ENCODE measurements at places on chromosomes 3 and 15.

DNA sequence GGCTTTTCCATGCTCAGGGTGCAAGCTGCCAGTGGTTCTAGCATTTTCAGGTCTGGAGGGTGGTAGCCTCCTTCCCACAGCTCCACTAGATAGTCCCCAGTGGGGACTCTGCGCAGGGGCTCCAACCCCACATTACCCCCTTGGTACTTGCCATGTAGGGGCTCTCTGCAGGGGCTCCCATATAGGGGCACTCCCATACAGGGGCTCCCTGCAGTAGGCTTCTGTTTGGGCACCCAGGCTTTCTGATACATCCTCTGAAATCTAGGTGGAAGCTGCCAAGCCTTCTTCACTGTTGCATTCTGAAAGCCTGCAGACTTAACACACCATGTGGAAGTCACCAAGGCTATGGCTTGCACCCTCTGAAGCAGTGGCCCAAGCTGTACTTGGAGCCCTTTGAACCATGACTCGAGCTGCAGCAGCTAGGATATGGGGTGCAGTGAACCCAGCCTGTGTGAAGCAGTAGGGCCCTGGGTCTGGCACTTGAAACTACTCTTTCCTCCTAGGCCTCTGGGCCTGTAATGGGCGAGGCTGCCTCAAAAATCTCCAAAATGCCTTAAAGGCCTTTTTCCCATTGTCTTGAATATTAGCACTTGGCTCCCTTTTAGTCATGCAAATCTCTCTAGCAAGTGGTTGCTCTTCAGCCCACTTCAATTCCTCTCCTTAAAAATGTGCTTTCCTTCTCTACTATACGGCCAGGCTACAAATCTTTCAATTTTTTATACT is 96.4 kb downstream of the TPRA1 start:
- DNase-seq, result no peak

DNA sequence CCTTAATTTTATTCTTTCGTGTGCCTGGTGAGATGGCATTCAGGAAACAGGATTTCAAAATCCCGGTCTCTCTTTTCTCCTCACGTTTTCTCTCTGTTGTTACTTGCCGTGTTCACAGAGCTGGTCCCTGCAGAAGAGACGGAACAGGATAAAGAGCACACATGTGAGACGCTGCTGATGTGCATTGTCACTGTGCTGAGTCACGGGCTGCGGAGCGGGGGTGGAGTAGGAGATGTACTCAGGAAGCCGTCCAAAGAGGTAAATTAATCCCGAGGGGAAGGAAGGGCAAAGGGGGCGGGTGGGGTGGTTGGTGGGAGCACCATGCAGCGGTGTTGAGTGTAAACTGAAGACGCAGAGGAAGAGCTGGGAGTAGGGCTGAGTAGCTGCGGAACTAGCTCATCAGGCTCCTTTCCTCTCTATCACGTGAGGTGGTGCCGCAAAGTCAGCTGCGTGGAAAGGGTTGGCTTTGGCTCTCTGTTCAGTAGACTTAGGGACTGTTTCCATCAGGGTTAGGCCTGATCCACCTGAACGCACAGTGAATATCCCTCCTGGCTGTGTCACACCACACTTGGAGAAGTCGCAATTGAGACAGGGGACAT is 164.8 kb upstream of the BHLHE40 start:
- peak; percentile 68 for DNase-seq

DNA sequence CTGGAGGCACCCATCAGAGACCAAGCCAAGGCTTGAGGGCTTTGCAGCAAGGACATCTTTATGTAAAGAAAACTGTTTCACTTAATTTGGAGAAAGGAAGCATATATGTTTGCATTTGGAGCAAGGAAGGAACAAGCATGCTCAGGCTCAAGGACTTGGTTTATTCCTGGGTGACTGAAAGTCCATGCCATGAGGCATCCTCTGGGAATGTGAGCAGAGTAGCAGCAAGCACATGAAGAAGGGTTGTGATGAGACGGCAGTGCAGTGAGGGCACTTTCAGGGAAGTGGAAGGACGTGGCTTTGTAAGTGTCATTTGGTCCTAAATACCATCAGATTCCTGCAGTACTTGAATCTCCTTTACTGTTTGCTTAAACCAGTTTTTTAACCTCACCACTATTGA is 26.8 kb downstream of the POLG start:
- no peak for DNase-seq

DNA sequence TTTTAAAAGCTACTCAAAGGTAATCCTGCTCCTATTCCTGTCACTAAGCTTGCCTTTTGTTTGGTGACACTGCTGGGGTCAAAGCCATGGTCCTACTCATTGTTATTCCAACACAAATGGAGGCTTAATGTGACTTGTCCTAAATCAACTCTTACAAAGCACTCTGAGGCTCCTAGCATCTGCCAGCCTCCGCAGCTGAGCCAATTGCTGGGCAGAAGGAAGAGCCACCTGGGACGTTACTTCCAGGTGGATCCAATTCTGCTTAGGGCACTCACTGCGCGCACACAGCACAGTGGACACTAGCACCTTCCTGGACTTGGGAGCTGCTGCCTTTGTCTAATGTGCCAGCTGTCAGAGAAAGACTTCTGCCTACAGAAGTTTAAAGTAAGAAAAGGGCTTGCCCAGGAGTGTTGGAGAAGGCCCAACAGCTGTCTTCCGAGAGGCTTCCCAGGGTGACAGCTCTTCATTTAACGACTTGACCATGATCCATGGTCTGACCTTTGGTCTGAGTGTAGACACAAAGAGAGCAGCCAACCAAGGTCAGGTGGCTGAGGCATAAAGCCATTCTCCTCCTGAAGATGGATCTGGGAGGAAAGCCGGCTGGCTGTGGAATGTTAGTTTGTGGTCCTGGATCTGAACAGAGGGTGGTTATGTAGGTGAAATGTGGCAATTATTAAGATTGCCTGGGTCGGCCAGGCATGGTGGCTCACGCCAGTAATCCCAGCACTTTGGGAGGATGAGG is 102.2 kb downstream of the AQP9 start:
- DNase-seq, result no peak

- no peak for DNase-seq
Observed at GRCh38 chr3:72690629-72691028, 157.6 kb downstream of the SHQ1 start.

DNA sequence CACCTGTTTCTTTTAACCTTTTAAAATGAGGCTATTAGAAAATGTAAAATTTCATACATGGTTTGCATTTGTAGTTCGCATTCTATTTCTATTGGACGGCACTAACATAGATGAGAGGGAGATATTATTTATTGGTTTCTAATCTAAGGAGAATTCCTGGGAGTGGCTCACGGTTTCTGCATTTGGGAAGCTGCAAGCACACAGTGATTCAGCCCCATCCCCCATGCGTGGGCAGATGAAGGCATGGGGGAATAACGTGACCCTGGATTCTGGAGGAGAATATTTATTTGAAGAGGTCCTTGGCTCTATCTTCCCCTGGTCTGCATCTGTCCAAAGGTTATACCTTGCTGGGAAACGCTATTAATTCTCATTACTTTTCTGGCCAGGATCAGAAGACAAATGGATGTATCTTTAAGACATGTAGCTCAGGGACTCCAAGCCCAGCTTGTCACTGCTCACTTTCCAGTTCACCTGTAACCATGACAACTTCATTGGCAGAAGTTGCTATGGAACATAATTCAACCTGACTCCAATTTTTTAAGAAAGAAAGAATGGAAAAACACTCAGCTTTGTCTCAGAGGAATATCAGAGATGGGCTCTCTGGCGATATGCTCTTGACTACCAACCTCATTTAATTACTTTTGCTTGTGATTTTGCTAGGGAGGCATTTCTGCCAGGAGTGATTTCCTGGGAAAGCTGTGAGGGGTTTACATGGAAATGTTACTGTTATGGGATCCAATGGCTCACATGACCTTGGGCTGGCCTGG is 27.2 kb upstream of the POMGNT2 start:
- no peak for DNase-seq

DNA sequence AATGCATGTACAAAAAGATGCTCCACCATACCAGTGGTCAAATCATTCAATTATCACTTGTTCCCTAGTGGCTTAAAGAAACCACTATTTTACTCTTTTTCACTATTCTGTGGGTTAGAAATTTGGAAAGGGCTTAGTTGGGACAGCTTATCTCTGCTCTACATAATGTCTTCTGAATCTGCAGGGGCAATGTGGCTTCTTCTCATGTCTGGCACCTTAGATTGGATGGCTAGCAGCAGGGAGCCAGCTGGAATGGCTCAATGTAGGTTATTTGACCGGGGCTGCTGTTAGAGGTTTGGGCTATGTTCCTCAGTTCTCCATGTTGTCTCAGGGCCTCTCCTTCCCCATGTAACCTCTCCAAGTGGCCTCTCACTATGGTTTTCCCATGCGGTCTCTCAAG is 57.5 kb upstream of the EPHB1 start:
- no peak for DNase-seq

DNA sequence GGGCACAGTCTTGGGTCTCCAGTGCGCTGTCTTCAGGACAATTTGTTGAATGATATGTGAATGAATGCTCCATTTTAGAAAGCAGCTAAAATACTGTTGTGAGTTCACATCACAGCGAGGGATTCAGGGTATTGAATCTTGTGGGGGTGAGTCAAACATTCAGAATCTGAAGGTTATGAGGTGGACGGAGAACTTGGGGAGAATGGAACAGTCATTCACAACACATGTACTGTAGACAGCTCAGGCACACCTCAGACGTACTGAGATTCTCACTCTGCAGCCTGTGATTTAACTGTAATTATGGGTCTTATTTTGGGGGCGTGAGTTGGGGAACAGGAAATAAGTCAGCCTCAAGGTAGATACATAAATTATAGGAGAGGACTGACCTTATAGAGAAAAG is 13.9 kb downstream of the CRYBG3 start:
- DNase-seq, result no peak

DNA sequence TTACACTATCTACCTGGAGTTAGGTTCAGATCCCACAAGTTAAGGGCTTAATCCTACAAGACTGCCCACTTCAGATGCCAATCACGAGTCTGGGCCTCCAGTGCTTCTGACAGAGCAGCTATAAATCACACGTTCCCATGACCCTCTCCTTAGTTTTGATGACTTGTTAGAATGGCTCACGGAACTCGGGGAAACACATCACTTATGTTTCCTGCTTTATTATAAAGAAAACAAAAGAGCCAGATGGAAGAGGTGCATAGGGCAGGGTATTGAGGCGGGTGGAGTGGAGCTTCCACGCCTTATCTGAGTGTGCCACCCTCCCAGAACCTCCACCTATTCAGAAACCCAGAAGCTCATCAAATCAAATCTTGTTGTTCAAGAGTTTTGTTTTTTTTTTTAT is 170.8 kb downstream of the MOBP start:
- DNase-seq, result no peak

- no peak for DNase-seq
Observed at GRCh38 chr15:91885054-91885453, 31.5 kb downstream of the SLCO3A1 start.

- no peak for DNase-seq
Observed at GRCh38 chr3:48885753-48886152, 12.9 kb downstream of the SLC25A20 start.

DNA sequence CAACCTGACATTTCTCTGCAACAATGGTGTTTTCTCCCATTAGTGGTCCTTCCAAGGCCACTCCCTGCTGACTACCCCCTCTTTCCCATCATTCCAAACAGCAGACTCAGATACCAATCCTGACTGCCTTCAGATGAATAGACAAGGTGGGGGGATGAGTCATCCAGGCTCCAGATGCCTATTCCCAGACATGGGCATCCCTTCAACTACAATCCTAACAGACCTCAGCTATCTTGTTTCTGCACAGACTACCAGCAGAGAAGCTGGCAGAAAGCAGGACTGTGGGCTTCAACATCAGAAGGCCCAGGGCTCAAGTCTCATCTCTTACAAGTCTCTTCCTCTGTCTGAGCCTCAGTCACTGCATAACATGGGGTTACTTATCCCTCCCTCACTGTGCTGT is 2.2 kb downstream of the RBP1 start:
- no peak for DNase-seq

DNA sequence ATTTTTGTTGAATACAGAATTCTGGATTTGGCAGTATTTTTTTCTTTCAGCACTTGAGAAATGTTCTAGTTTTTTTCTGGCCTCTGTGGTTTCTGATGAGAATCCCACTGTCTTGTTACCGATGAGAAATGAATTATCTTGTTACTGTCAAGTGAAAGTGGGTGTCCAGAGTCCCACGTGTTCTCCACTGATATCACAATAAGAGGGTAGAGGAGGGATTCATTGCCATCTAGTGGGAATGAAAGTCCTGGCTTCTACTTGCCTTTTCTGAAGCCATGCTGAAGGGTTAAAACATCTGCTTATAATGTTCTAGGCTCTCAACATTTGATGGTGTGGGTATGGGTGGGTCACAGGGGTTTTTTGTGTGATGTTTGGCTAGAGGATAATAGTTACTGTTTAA is 66.1 kb downstream of the SEC22A start:
- DNase-seq, result no peak

GRCh38 chr3:53191836-53192480 is 30.9 kb downstream of the PRKCD start:
- no peak for DNase-seq

DNA sequence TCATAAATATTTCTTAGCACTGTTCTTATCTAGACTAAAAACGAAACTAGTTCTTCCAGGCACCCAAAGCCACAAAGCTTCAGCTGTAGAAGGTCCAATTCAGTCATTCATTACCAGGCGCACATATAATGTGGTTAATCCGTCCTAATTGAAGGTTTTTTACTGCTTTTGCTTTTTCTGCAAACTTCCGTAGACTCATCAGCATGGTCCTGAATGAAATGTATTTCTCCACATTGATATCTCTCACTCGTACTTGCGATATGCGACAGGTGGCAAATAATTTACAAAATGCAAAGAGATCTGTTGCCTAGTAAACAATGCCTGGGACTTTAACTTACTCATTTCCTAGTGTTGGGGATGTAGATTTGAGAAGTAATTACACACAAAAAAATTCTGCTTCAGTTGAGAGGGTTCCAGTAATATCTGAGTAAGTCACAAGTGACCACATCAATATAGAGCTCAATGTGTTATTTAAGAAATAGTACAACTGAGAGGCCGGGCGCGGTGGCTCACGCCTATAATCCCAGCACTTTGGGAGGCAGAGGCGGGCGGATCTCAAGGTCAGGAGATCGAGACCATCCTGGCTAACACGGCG is 75.0 kb upstream of the MBNL1 start:
- DNase-seq, result peak; percentile 47

DNA sequence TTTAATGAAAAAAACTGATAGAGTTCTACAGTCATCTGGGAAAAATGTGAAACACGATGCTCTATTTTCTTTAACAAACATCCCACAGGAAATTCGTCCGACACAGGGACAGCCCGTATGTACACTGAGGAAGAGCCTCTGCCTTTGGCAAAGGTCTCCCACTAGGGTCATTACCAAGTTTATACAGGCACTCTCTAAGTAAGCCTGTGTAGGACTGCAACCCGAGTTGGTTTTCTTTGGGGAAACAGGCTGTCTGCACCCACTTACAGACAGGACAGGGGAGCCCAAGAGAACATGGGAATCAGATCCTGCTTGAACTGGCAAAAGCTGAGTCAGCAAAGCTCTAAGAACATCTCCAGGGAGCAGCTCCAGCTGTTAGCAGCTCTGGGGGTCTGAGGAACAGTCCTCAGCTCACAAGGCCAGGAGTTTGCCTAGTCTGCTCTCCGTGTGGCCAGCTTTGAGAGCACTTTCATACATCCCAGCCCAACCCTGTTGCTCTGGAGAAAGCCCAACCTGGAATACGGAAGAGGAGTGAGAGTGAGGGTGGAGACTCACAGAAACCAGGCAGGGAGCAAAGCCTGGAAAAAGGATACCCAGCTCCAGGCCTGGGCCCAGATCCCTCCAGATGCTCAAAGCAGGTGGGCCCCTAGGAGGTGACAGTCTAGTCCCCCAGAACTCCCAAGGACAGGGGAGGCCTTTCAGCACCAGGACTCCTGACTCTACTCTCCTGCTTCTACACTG is 1.9 kb downstream of the TBC1D2B start:
- no peak for DNase-seq

- DNase-seq, result no peak
Observed at GRCh38 chr3:133374708-133375402, 25.0 kb upstream of the BFSP2 start.
